ENCODE measurements at places on chromosomes 2 and 18.

GRCh38 chr2:204480676-204481075 lies 64.6 kb upstream of the PARD3B start:
- DNase-seq = no peak

- no peak for DNase-seq
Measured at GRCh38 chr2:217593732-217594131, 409.1 kb downstream of the TNS1 start.

DNA sequence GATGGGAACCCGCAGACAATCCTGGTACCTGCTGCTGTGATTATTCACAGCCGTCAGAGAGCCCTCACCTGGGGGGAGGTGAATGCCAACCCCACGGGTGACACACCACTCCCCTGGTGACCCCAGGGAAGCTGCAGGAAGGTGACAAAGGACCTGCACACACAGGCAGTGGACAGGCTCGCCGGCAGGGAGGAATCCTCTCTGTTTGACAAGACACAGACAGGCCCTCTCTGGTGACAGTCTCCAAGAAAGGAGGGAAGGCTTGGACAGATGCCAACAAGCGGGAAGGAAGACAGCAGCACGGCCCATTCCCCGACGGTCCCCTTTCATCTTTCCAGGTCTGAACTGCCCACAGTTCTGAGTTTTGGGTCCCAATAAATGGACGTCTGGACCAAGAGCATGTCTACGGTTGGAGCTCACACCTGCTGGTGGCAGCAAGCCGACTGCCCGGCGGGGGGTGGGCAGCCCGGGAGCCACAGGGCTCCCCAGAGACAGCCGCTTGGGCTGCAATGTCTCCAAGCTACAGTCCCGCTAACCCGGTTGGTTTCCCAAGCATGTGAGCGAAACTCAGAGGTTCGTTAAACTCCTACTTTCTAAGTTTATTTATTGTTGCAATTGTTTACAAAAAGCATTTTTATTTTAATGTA lies 31.8 kb downstream of the HDAC4 start:
- DNase-seq = peak; percentile 54

GRCh38 chr2:9753276-9753600 lies 90.0 kb upstream of the TAF1B start:
- DNase-seq = no peak

GRCh38 chr2:206079699-206080465 lies 6.1 kb downstream of the INO80D start:
- DNase-seq = no peak

- DNase-seq = no peak
Measured at GRCh38 chr18:23967321-23968089, 47.0 kb upstream of the TTC39C start.

DNA sequence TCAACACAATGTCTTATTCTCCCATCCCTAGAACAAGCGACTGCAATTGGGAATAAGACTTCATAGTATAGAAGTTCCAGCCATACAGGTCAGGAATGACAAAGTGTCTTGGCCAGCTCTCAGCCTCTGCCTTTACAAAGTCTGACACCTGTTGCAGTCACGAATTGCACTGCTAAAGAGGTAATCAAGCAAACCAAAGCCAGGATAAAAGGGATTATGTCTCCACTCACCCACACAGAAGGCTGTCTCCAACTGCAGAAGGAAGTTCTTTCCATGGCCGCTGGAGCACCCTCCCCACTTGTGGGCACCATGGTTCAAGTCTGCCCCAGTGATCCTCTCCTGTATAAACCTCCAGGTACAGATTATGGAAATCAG lies 114.8 kb upstream of the PKDCC start:
- no peak for DNase-seq

DNA sequence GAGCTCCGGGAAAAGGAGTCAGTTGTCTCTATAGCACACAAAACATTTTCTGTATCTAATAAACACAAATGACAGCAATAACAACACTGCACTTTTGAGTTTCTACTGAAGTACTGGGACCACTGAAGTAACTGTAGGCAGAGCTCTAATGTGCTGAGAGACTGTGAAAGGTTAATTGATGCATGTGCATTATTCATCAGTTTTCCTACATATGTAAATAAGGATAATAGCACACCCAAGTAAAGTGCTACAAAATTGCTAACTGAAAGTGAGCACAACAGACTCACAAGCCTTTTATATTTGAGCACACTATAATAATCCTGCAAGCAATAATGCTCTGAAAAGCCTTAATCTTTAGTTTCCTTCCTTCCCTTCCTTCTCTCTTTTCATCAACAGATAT lies 1051.6 kb downstream of the LRP1B start:
- no peak for DNase-seq

GRCh38 chr2:134399096-134399495 lies 145.2 kb downstream of the MGAT5 start:
- DNase-seq = no peak

DNA sequence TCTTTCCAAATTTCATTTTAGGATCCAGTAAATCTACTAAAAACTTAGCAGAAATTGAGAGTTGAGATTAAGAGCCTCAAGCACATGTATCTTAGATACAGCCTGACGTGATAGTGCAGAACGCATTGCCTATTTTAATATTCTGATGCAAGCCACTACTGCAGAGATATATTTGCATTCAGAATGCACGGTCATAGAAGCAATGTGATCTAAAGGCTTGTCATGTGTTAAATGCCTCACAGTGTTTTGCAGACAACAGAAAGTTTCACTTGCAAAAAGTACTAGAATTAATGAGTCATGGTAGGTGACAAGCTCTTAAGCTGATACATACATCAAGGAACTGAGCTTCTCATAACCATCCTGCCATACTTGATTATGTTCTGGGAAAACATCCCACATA lies 886.7 kb upstream of the CHAC2 start:
- DNase-seq = no peak

GRCh38 chr2:121279476-121280220 lies 5.4 kb downstream of the TFCP2L1 start:
- no peak for DNase-seq

DNA sequence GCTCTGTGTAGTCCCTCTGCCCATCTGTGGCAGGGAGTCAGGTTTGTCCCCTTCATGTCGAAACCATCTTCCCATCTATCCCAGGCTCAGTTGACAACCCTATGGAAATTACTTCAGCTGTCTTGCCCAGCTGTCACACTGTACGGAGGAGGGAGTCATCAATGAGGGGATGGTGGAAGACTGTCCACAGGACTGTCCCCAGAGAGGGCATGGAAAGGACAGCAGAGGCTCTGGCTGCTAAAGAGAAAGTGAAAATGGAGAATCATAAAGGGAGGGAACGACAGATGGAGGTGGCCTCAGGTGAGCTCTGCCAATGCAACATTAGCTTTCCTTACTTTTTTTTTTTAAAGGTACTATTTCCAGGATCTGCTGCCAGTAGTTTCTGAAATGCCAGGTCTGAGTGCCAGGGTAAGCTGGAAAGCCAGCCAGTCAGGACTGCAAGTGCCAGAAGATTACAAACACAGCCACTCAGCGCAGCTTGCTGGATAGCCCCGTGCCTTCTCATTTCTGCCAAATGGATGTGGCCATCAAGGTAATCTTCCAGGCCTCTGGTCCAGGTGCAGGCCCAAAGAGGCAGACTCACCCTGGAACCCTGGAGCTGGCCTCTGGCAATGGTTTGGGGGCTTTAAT lies 192.8 kb downstream of the AGPS start:
- no peak for DNase-seq

- DNase-seq = no peak
Measured at GRCh38 chr2:120596191-120596811, 139.4 kb upstream of the GLI2 start.

- no peak for DNase-seq
Measured at GRCh38 chr2:25401307-25402026, 59.7 kb upstream of the DNMT3A start.

- no peak for DNase-seq
Measured at GRCh38 chr2:207141386-207141785, 24.4 kb downstream of the KLF7 start.

DNA sequence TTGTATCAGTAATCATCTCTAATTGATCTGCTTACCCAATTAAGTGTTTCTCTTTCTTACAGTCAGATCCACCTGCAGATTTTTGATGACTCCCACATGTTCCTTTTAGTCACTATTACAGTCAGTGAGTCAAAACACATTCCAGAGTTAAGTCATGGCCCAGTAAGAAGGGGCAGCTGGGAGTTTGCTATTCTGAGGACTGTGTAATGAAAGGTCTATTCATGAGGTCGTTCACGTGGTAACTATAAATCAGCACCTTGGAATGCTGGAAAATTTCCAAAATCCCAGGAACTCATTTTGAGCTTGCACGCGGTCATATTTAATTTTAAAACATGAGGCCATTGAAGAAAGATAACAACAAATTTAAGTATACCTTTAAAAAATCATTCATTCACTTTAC lies 252.5 kb downstream of the XIRP2 start:
- DNase-seq = no peak

DNA sequence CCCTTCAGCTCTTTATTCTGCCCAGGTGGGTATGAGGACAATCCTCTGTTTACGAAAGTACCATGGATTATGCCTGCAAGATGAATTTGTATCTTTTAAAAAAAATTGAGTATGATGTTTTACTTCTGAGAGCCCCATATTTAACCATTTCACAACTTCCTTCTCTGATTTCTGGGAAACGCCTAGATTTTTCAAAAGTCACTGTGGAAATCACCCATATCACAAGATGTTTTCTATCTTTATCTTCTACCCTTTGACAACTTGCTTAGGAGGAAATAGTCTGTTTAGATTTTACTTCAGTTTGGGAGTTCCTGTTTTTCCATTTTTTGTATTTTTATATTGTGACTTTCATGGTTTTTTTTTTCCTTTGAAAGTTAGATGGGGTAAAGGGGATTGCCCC lies 53.0 kb downstream of the ICOS start:
- DNase-seq = no peak

- DNase-seq = no peak
Measured at GRCh38 chr2:177314194-177314593, 49.7 kb upstream of the NFE2L2 start.

DNA sequence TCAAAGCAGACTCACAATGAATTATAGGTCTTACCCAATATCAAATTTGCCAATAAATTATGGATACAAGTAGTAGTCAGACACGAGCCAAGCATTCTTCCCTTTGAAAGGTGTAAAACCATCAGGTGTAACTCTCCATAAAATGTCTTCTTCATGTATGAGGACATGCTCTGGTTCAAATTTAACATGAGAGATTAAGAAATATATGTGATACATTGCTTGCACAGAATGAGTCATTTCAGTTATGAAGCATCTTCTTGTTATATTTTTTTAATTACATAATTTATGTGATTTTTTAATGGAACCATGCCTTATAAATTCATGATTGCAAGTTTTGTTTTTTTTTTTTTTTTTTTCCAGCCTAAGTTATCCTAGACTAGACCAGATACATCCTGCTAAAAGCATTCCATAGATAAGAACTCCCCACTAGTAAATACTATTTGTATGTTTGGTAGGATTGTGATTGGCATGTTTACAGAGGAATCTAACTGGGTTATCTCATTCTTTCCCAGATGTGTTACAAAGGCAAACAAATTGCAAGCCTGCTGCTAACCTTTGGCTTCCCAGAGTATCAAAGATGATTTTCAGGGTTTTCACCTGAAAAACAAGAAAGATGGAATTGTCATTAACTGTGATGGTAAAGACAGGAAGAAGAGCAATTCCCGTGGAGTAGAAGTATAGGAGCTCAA lies 621.9 kb downstream of the XIRP2 start:
- DNase-seq = no peak

- peak; percentile 13 for DNase-seq
Measured at GRCh38 chr18:34493566-34494358, 216.3 kb upstream of the DTNA start.

- no peak for DNase-seq
Measured at GRCh38 chr2:145290986-145291385, 771.1 kb upstream of the ZEB2 start.

- DNase-seq = no peak
Measured at GRCh38 chr2:112317303-112318158, 42.1 kb downstream of the ZC3H6 start.

DNA sequence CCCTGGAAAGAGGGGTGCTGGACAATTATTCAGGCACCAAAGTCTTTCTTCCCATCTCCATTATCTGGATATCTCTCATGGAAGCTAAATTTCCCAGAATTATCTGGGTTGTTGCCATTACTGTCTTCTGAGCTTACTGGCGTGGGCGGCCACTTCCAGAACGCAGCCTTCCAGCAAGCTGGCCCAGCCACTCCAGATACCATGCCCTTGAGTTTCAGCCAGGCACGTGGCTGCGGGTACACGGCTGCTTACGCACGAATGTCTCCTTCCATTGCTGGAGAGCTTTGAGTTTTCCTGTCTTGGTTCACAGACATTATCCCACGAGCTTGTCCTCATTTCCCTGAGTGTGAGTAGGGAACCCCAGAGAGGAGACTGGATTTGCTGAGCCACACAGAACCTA lies 32.7 kb downstream of the CELF4 start:
- DNase-seq = no peak

DNA sequence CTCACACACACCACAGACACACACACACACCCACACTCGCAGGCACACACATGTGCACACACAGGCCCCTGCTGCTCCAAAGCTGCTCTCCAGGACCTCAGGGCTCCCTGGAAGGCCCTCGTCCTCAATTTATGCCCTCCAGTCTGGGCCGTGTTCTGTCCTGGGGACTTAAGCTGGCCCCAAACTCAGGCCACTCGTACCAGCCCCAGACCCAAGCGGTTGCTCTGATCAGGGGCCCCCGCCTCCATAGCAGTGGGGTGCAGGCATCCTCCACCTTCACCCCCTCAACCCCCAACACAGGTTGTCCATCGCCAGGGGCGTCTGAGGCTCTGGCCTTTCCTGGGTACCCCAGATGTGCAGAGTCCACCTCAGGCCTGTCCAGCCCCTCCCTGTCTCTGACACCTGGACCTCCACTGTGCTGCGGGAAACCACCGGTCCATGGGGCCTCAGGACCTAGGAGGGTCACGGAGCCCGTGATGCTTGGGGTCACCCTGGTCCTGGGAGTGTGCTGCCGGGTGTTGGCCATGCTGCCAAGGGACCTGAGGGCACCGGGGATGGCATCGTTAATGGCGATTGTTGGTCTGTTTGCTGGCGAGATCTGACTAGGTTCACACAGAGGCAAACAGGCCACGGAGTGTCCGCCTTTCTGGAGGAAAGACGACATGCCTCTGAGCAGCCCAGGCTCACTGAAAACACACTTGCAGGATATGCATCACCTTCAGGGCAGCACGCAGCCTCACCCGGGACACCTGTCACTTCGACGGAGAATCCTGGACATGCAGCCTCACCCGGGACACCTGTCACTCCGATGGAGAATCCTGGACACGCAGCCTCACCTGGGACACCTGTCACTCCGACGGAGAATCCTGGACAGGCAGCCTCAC lies 155.6 kb downstream of the NDUFA10 start:
- DNase-seq = no peak

DNA sequence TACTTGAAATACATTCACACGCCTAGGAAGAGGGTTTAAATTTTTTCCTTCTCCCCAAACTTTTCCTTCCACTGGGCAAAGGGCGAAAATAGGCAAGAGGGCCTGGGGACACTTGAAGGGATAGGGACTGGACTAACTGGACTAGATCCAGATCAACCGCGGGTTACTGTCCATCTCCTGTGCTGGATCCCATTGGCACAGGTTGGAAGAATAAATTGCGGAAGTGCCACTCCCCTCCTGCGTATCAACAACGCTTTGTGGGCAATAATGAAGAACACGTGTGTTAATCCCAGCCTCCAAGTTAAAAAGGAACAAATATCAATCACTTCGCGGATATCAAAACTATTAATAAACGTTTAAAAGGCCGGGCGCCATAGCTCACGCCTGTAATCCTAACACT lies 1.7 kb upstream of the FZD5 start:
- DNase-seq = no peak

Measured in BE2C (cell line).